ENCODE measurements at places on chromosomes 2 and 18. TPM values are rescaled to one million over a fixed set of nuclear protein-coding genes. Genes with fewer than 3 reads are reported as not detected.

The NFATC1 gene
- total RNA-seq, result 50.8 TPM

The RSAD2 gene
- 36.4 TPM for total RNA-seq

The NCKAP5 gene
- total RNA-seq, result 7.9 TPM

The VWA3B gene
- total RNA-seq, result 6.7 TPM

The CENPA gene
- total RNA-seq, result 4.1 TPM

DNA sequence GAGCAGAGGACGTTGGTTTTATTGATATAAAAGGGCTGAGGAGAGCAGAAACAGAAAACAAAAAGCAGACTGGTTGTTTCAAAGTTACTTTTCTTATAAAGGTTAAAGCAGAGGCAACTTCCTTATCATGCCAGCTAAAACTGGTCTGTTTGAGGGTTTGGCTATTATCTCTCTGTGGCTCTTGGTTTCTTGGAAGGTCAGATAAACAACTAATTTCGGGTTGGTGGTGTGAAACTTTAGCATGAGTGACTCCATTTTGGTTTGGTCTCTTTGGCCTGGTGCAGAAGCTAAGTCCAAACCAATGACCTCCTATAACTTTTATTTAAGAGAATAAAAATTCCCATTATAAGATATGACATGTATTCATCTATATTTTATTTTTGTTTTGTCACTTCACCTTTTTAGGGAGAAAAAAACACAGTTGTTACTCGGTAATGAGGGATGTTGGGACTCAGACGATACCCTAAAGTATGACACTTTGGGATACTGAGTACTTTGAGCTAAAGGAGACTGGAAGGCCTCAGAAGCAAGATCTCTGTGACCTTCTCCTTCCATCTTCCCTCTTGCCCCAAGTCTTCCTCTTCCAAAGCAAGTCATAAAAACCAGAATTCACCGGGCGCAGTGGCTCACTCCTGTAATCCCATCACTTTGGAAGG lies 23.3 kb downstream of the TNFAIP6 start:
- no peak for DNase-seq

The ACTG2 gene
- 896 TPM for total RNA-seq

DNA sequence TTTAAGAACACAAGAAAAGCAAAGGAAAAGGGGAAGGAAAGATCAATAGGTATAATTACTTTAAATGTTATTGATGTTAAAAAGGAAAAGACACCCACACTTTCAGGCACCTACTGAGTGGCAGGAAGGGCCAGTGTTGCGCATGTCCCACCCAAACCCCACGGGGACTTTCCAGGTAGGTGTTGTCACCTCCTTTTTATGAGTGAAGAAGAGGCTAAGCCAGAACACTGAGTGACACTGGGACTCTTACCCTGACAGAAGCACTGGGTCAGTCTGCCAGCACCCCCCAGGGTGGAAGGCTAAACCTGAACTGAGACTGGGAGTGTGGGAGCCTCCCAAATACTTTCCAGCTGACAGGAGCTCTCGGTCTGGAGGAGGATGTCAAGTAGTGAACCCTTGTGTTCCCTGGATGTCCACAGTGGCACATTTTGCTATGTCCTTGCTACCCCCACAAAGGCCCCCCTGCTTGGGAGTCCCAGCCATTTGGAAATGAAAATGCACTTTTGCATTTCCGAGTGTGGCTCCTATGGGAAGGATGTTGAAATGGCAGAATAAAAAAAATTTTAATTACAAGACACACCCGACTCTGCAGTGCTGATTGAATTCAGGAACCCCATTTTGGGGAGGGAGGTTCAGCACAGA lies 90.9 kb upstream of the SMAD2 start:
- no peak for DNase-seq
